ENCODE measurements at places on chromosomes 5 and 9. TPM values are rescaled to one million over a fixed set of nuclear protein-coding genes. Genes with fewer than 3 reads are reported as not detected.

Gene PRKAA1
- 28.8 TPM for total RNA-seq

Gene KIF24
- total RNA-seq, result 3.7 TPM

Gene RUFY1
- total RNA-seq, result 45.7 TPM

Gene AFF4
- 68.1 TPM for total RNA-seq

Gene TMEM174
- not detected for total RNA-seq

Gene PLEKHG4B
- total RNA-seq, result 44.3 TPM

- no peak for DNase-seq
Measured at GRCh38 chr5:168585119-168585856, 6.1 kb upstream of the PANK3 start.

DNA sequence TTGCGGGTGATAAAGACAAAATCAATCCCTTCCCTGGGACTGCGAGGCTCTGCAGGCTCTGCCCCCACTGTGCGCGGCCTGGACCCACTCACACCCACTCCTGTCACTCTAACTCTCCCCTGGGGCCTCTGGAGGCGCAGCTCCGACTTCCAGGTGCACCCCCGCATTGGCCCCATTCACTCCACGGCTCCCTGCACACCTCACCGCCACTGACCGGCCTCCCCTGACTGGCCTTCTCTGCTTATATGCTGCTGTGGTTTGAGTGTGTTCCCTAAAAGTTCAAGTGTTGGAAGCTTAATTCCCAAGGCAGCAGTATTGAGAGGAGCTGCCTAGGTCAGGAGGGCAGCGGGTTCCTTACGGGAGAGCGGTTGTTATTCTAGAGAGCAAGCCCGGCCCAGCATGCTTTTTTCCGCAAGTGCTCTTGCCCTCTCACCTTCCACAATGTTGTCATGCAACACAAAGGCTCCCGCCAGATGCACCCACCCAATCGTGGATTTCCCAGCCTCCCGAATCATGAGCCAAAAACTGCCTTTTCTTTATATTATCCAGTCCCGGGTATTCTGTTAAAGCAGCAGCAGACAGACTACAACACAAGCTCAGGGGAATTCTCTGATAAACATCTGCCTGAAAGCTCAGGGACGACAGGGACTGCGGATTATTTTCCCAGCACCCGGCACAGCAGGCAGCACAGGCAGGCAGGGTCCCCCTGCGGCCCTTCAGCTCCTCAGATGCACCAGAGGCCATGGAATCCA is 73.5 kb upstream of the LRRTM2 start:
- no peak for DNase-seq

DNA sequence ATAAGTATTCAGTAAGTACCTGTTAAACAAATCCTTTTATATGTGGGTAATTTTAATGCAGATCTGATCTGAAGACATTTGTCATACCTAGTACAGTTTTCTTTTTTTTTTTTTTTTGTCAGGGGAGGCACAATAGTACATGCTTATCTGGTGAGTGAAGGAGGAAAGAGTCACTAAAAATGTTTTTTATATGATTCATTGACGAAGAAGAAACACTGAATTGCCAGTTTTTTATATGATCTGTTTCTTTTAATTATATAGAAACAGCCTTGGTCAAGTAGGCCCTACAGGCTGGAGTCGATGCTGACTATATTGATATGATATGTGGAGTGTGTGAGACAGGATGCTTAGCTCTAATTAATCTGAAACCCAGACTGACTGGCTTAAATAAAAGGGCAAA is 315.2 kb downstream of the PSAT1 start:
- no peak for DNase-seq

GRCh38 chr5:32601623-32602295 is 16.4 kb downstream of the SUB1 start:
- DNase-seq, result no peak

- DNase-seq, result no peak
Measured at GRCh38 chr5:36277521-36278176, 24.1 kb downstream of the RANBP3L start.

DNA sequence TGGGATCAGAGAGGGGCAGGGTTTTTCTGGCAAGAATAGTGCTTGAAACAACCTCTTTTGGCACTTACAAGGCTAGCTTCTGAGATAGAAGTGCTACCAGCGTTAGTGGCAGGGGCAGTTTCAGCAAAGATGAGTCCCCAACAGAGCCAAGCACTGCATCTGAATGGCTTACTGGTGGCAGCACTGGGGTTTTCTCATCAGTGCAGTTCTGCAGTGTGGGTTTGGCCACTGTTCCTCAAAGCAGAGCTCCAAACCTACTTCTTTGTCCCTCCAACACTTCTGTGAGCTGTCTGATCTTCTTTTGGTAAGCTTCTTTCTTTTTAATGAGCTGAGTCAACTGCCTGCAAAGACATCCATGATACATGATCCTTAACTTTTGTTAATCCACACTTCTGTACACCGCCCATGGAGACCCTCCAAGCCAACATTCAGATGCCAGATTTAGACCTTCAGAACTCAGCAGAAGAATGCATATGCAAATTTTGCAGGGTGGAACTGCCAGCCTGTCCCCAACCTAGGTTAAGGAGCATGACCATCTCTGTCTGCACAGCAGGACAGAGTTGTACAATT is 29.9 kb upstream of the FSTL4 start:
- DNase-seq, result no peak

DNA sequence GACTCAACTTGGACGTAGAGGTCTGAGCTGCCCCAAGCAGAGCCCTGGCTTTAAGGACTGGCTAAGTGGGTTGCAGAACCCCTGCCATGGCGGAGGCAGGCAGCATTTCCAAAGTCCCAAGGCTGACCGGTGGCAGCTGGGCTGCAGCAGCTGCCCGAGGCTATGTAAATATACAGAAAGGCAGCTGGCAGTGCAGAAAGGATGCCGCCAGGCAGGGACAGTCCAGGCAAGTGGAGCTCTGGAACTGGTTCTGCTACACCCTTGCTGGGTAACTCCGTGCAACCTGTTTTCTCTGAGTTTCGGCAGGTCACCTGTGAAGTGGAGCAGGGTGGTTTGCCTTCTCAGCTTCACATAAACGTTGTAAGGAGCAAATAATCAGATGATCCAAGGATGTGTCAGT is 46.0 kb downstream of the SHB start:
- DNase-seq, result no peak

DNA sequence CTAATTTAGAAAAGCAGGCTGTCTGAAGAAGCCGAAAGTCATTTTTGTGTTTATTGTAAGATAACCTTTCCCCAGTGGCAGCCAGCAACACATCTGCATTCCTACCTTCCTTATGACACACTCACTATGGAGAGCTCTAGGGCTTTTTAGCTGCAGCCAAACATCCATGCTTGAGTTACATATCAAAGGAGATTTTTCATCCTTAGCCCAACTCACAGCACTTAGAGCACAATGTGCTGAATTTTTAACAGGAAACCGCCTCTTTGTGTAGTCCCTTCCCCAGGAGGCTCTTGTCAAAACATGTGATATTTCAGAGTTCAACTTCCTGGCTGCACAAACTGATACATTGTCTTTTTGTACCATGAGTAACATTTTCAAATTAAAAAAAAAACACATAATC is 379.2 kb downstream of the CTNND2 start:
- no peak for DNase-seq

GRCh38 chr5:122781465-122781864 is 6.6 kb downstream of the SNX2 start:
- no peak for DNase-seq

- DNase-seq, result no peak
Measured at GRCh38 chr9:4020038-4020754, 279.7 kb downstream of the GLIS3 start.

DNA sequence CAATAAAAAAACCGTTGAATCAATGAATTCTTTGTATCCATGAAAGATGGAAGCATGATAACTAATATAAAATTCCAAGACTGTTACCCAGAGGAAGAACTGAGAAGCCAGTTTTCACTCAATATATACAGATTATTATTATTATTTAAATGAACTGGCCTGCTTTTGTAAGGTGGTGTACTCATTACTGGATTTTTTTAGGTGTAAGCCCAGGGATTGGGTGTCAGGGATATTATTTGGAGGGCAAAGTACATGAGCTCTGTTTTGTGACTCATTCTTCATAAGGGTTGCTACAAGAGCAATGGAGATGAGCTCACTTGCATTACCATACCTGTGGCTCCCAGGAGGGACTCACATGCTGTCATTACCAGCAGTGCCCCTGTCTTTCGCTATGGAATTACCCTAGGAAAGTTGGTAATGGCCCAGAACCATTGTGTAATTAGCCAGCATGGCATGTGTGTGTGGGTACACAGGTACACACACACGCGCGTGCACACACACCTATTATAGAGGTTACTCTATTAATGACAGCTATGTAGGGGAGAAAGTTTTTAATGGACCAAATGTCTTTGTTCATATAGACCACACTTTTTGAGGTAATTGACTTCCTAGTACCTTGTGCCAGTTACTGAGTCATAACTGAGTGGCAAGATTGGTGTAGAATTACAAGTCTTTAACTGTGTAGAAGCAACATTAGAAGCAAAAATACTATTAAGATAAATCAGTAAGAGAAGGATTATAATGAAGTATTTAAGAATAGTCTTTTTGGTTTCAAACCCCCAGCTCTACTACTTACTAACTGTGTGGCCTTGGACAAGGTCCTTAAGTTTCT is 143.4 kb downstream of the GDNF start:
- DNase-seq, result no peak

GRCh38 chr9:135887021-135887507 is 20.3 kb downstream of the CAMSAP1 start:
- DNase-seq, result no peak
